ENCODE measurements at places on chromosomes 1 and 21. TPM values are rescaled to one million over a fixed set of nuclear protein-coding genes. Genes with fewer than 3 reads are reported as not detected.

Gene GUCA2A
- total RNA-seq: not detected

- H3K4me1 ChIP-seq: peaks cover 6% of the 10 kb centered on the region
- no peaks in the 10 kb centered on the region for H3K36me3 ChIP-seq
- H3K4me3 ChIP-seq: no peak overlapping the region
- DNase-seq: no peak
- no peaks in the 10 kb centered on the region for H3K27me3 ChIP-seq
Measured at GRCh38 chr1:14441302-14441741, 157.2 kb upstream of the KAZN start.

- no peaks in the 10 kb centered on the region for H3K36me3 ChIP-seq
- peaks cover 42% of the 10 kb centered on the region for H3K4me1 ChIP-seq
- peak overlapping the region; percentile 97 for H3K27ac ChIP-seq
- peak overlapping the region; percentile 43 for H3K4me3 ChIP-seq
- no peak for DNase-seq
Measured at GRCh38 chr1:31715087-31715872, 11.5 kb upstream of the COL16A1 start.

Gene ST6GALNAC5
- total RNA-seq: 11.0 TPM

DNA sequence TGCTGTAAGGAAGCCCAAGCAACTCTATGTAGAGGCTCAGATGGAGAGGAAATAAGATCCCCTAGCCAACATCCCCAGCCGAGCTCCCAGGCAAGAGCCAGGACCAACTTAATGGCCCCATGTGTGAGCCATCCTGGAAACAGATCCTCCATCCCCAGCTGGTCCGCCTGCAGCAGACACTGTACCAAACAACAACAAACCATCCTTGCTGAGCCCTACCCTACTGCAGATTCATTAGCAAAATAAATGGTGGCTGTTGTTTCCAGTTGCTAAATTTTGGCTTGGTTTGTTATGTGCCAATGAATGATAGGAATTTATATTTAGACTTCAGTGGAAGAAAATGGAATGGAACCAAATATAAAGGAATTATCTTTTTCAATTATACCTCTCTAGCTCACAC lies 43.9 kb downstream of the LMX1A start:
- no peaks in the 10 kb centered on the region for H3K4me1 ChIP-seq
- H3K36me3 ChIP-seq: no peaks in the 10 kb centered on the region
- no peak overlapping the region for H3K27ac ChIP-seq
- no peaks in the 10 kb centered on the region for H3K27me3 ChIP-seq
- DNase-seq: no peak
- H3K4me3 ChIP-seq: no peak overlapping the region

Gene COL8A2
- total RNA-seq: 32.6 TPM

Gene EFNA4
- total RNA-seq: 3.5 TPM

DNA sequence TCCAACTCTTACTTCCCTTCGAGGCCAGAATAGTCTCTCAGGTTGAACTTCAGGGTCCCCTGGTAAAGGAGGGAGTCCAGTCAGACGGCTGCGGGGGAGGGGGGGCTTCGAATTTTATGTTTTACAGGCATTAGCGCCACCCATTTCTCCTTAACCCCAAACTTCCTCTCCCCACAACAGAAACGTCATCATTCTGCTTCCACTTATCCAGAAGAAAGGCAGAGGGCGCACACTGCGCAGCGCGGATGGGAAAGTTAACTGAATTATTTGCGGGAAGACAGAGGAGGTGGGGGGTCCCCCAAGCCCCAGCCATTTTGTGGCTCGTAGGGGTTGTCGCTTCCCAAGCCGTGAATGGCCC lies 529 bp upstream of the PRMT2 start:
- H3K27me3 ChIP-seq: no peaks in the 10 kb centered on the region
- peaks cover 2% of the 10 kb centered on the region for H3K36me3 ChIP-seq
- H3K4me1 ChIP-seq: peaks cover 3% of the 10 kb centered on the region
- H3K4me3 ChIP-seq: peak overlapping the region; percentile 82

DNA sequence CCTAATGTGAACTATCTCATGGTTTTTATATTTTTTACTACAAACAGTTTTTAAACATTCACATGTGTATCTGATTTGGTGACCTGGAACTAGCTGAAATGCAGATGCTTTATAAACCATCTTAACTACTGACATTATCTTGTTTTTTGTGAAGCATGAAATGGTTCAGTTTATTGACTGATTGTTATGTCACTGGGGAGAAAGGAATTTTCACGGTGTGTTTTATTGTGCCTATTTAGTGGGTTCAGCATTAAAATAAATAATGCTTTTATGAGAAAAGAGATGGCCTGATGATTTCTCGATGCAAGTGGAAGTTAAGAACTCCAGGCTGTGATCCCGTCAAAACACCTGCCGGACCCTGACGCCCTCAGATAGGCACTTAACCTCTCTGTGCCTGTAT lies 79.9 kb upstream of the KIF26B start:
- H3K36me3 ChIP-seq: no peaks in the 10 kb centered on the region
- no peak for DNase-seq
- H3K4me3 ChIP-seq: no peak overlapping the region
- no peak overlapping the region for H3K27ac ChIP-seq

Data from spinal cord (tissue), 10 donors.